ENCODE measurements at places on chromosomes 11 and 22.
A peak's percentile ranks its signal among the peaks of the same experiment; 100 is the strongest.

GRCh38 chr11:7654195-7654705, 19.1 kb downstream of the CYB5R2 start:
- no peak for DNase-seq

DNA sequence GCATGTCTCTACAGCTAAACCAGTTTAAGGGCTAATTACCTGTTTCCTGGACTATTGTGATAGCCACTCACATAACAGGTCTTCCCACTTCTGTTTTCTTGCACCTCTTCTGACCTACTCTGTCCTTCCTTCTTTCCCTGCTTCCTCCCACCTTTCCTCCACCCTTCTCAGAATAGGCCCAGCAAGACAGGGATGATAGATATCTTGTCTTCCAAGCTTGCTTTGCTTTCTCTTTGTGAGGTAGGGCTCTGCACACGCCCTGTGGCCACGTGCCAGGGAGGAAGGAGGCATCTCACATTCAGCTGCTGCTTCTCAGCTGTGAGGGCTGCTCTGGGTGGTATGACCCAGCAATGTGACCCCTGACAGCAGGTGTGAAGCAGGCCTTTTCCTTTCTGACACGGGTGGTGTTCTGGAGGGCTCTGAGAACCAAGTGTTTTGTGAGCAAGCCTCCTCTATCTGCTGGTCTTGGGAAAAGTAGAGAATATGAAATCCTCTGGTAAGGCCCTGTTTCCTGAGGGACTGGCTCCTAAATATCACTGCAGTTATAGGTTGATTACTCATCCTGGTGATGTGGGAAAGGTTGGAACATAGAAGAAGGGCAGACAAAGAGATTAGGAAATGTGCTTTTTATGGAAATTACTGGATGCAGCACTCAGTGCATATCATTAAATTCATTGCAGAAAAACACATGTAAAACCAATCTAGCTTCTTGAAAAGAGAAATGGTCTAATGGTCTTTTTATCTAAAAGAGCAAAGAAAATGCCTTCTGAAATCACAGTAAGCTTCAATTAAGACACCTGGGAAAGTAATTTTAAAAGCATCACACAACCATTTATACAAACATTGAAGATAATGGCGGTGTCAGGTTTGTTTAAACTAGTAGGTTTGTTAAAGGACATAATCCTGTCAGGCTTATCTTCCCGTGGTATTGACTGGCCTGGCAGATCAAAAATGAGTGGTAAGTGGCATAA, 8.5 kb downstream of the AMOTL1 start:
- DNase-seq, result peak; percentile 86

GRCh38 chr11:792535-792821, 2.6 kb upstream of the CEND1 start:
- no peak for DNase-seq

- no peak for DNase-seq
These were observed 3.6 kb upstream of the CSNK1E start for GRCh38 chr22:38320605-38321402.

DNA sequence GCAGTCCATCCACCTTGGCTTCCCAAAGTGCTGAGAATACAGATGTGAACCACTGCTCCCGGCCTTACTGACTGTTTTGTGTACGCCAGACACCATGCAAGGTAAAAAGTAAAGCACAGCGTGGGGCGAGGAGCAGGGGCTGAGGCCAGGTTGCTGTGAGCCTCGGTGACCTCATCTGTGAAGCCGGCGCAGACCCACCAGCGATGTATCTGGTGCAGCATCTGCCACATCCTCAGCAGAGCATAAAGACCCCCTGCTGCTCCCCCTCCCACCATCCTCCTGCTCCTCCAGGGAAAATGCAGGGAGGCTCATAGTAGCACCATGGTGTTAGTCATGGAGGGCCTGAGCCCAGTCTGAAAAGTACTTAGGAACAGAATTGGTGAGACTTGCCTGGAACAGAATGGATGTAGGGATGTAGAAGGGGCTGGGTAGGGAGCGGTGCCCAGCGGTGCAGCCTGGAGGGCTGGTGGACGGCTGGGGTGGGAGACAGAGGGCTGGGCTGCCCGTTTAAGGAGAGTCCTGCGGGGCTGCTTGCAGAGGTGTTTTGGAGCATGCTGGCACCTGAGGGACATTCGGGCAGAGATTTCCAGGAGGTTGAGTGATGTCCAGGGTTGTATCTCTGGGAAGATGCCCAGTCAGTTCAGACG, 462.4 kb downstream of the BRD1 start:
- peak; percentile 16 for DNase-seq

- no peak for DNase-seq
These were observed 6.7 kb downstream of the OR5AN1 start for GRCh38 chr11:59365232-59366018.

- no peak for DNase-seq
These were observed 2.6 kb upstream of the UCP3 start for GRCh38 chr11:74011360-74012073.

GRCh38 chr11:46367244-46367915, 14.1 kb upstream of the MDK start:
- no peak for DNase-seq

DNA sequence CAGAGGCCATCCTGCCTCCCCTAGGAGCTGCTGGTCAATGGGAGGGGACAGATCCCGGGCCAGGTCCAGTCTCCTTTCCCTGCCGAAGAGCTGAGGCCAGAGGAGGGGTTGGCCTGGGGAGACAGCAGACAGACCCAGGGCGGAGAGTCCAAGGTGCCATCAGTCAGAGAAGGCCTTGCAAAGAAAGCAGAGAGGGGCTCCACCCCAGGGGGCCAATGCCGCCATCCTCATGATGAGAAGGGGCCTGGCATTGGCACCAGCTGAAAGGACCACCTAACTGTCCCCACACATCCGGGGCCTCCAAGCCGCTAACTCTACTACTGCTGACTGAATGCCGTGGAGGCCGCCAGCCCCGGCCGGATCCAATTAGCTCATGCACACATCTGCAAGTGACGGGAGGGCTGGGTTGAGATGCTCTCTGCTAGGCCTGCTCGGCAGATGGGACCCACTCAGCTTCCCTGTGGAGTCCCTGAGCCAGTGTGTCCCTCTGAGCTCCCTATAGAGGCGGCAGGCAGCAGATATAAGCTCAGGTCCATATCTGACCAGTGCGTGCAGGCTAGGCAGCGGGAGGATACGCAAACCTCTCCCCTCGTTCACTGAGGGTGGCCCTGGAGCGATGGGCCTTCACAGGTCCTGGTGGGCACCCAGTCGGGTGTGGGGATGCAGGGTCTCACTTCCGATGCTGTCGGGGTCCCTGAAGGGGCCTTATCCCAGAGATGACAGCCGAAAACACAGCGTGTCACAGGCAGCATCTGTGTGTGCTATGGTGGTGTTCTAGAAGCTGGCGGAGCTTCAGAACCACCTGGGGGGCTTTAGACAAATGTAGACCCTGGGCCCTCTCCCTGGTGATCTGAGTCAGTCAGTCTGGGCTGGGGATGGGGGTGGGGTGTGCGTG, 183.9 kb downstream of the CTTN start:
- no peak for DNase-seq

DNA sequence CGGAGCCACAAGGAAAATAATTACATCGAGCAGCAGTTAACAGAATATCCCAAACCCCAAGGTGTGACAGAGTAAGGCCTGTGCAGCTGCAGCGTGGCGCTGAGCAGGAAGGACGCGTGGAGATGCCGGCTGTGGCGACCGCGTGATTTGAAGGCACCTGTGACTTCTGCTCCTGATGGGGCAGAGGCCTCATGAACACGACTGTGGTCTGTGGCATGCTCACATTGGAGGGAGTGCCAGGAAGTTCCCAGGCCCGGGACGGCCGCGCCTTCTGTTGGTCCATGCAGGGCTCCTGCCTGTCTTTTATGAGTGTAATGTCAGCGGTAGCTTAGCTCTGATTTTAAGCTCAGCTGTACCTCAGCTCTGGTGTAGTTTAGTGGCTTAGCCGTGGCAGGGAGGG, 50.4 kb downstream of the TPCN2 start:
- no peak for DNase-seq

DNA sequence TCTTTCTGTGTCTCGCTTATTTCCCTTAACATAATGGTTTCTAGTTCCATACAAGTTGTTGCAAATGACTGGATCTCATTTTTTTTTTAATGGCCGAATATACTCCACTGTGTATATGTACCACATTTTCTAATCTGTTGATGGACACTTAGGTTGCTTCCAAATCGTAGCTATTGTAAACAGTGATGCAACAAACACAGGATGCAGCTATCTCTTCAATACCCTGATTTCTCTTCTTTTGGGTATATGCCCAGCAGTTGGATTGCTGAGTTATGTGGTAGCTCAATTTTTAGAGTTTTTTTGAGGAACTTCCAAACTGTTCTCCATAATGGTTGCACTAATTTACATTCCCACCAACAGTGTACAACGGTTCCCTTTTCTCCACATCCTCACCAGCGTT, 100.4 kb upstream of the CHORDC1 start:
- DNase-seq, result no peak

DNA sequence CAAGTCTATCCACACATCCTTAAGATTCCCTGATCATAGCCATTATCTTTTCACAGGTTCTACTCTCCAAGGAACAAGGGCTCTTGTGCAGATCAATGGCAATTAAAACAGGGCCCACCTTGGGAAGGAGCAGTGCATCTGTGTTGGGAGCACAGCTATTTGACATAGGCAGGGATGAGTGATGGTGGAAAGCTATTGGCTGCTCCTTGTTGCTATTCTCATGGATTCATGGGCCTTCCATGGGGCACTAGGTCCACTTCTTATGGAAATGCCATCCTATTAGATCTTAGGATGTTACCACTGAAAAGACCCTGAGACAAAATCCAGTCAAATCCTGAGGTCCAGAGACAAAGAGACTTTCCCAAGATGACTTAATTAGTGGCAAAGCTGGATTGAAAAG, 148.6 kb upstream of the MTNR1B start:
- no peak for DNase-seq

Data from mesendoderm (in vitro differentiated cells).